M059J (cell line): ENCODE measurements at places on chromosomes 4 and X.
A peak's percentile ranks its signal among the peaks of the same experiment; 100 is the strongest.

GRCh38 chr4:15003401-15003890, 1.2 kb downstream of the CPEB2 start:
- peak; percentile 44 for DNase-seq

DNA sequence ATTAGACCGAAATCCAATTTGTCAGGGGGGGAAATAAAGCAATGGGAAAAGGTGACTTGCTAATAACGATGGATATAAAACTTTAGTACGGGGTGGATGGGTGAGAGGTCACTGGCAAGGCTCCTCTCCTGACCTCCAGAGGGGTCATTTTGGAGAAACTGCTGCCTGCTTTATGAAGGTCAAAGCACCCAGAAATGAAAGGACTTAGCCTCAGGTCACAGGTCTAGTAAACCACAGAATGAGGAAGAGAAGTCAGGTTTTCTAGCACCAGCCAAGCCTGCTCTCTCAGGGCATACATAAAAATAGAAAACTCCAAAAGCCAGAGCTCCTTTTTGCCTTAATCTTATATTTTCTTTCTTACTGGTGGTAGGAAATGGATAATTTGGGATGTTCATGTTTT, 134.2 kb downstream of the SHROOM3 start:
- DNase-seq = no peak

DNA sequence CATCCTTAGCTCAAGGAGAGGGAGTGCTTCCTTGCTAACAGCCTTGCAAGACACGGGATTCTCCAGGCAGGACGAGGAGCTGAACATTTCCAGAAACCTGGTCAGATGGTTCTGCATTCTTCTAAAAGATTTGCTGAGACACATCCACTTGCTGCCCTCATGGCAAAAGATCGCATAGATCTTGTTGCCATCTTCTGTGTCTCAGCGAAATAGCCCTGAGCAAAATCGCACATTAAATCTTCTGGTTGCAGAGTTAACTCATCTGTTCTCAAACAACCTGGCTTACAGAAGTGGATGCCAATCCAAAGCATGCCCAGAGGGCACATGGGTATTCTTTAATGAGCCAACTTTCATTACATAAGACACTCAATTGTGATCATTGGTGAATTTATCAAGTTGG, 167.5 kb downstream of the PRKX start:
- DNase-seq = peak; percentile 85

- no peak for DNase-seq
These were observed 81.7 kb downstream of the MAPK10 start for GRCh38 chr4:86278126-86278525.
